Substantia nigra (tissue), 51 donors: ENCODE measurements at places on chromosomes 4 and X.

GRCh38 chr4:96315815-96316214, 475.9 kb downstream of the PDHA2 start:
- no peak for DNase-seq

DNA sequence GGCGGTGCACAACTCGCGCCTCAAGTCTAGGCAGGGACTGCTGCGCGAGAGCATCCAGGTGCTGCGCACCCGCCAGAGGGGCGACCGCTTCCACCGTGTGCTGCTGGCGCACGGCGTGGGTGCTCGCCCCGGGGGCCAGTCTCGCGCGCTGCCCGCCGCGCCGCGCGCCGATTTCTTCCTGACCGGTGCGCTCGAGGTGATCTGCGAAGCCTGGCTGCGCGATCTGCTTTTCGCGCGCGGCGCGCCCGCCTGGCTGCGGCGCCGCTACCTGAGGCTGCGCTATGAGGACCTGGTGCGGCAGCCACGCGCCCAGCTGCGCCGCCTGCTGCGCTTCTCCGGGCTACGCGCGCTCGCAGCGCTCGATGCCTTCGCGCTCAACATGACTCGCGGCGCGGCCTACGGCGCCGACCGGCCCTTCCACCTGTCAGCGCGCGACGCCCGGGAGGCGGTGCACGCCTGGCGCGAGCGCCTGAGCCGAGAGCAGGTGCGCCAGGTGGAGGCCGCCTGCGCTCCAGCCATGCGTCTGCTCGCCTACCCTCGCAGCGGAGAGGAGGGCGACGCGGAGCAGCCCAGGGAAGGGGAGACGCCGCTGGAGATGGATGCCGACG, 1.3 kb downstream of the CHST7 start:
- no peak for DNase-seq

GRCh38 chrX:10165580-10166247, 8.9 kb downstream of the CLCN4 start:
- DNase-seq = no peak

GRCh38 chrX:2474963-2475726, 25.6 kb downstream of the DHRSX start:
- DNase-seq = no peak

DNA sequence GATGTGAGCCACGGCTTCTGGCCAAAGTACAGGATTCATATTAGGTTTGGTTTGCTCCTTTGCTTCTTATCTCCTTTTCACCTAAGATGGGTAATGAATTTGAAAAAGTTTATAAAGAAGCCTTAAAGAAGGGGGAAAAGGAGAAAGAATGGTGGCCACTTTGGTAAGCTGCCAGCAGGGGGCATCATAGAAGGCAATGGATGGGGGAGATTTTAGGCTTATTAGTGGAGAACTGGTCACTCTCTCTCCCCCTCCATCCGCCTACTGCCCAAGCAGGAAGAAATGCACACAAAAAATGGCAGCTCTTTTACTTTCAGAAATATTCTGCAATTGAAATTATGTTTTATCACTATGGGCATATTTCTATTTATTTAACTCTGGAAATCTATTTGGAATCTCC, 32.0 kb downstream of the SPARCL1 start:
- DNase-seq = no peak
